ENCODE measurements at places on chromosomes 2 and 18.

GRCh38 chr2:105144152-105144940 lies 97.2 kb upstream of the GPR45 start:
- H3K4me3 ChIP-seq, result peak overlapping the region; percentile 45
- peaks cover 68% of the 10 kb centered on the region for H3K27me3 ChIP-seq
- H3K36me3 ChIP-seq, result no peaks in the 10 kb centered on the region
- no peak overlapping the region for H3K27ac ChIP-seq
- H3K4me1 ChIP-seq, result no peaks in the 10 kb centered on the region

DNA sequence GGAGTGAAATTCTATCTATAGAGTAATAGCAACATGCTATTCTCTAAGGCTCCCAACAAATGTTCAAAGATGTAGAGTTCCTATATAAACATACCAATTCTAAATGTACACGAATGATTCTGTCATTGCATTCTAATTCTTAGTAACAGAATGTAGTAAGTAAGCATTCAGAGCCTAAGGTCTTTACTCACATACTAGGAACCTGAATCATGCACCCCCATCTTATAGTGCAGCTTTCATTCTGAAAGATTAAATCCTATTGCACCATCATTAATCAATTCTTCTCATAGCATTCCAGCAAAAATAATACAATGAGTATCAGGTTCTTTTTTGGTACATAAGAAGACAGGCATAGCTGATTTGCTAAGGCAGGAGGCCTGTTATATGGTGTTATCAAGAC lies 230.0 kb downstream of the NCKAP5 start:
- H3K27ac ChIP-seq, result no peak overlapping the region
- no peaks in the 10 kb centered on the region for H3K4me1 ChIP-seq
- no peak for ATAC-seq
- H3K27me3 ChIP-seq, result no peaks in the 10 kb centered on the region
- no peaks in the 10 kb centered on the region for H3K36me3 ChIP-seq
- no peak overlapping the region for H3K4me3 ChIP-seq

GRCh38 chr2:29114946-29115609 lies at the start of gene CLIP4:
Gene CLIP4 (plus strand): TSS chr2:29115415. CDS start chr2:29121389, 5,974 bp downstream.
- H3K27ac ChIP-seq, result peak within 1 kb of the TSS; percentile 85
- H3K36me3 ChIP-seq, result no peaks in the 10 kb centered on the region
- H3K4me3 ChIP-seq, result peak within 1 kb of the TSS; percentile 90
- ATAC-seq, result peak; percentile 80
- H3K4me1 ChIP-seq, result peaks cover 46% of the 10 kb centered on the region

GRCh38 chr2:64879745-64880144 lies 109.5 kb upstream of the SLC1A4 start:
- no peak overlapping the region for H3K27ac ChIP-seq
- no peak overlapping the region for H3K4me3 ChIP-seq
- H3K4me1 ChIP-seq, result peaks cover 6% of the 10 kb centered on the region

GRCh38 chr2:223758131-223758840 lies 79.1 kb downstream of the AP1S3 start:
- H3K36me3 ChIP-seq, result no peaks in the 10 kb centered on the region
- H3K27me3 ChIP-seq, result no peaks in the 10 kb centered on the region
- H3K4me3 ChIP-seq, result no peak overlapping the region
- no peak overlapping the region for H3K27ac ChIP-seq
- no peak for ATAC-seq

DNA sequence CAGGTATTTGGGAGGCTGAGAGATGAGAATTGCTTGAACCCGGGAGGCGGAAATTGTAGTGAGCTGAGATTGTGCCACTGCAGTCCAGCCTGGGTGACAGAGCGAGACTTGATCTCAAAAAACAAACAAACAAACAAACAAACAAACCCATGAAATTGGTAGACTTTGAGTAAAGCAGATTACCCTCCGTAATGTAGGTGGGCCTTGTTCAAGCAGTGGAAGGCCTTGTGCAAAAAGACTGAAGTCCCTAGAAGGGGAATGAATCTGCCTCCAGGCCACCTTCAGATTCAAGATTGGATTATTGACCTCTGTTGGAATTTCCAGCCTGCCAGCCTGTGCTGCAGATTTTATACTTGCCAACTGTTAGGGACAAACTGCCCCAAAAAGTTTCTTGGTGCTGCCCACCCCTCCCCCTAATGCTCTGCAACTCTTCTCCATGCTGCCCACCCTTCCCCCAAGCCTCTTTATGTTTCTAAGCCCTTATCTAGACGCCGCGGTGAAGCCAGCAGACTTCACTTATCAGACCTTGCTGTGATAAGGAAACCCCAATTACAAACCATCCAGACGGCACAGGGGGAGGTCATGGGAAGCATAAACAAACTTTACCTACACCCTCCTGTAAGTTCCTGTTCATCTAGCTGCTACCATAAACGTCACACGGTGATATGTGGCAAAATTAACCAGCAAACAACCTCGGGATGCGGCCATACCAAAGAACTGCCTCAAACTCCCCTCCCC lies 17.0 kb downstream of the CYP27A1 start:
- H3K36me3 ChIP-seq, result no peaks in the 10 kb centered on the region
- H3K27ac ChIP-seq, result no peak overlapping the region
- no peaks in the 10 kb centered on the region for H3K4me1 ChIP-seq
- H3K27me3 ChIP-seq, result no peaks in the 10 kb centered on the region

- no peak overlapping the region for H3K4me3 ChIP-seq
- H3K27ac ChIP-seq, result peak overlapping the region; percentile 87
- no peaks in the 10 kb centered on the region for H3K27me3 ChIP-seq
- H3K36me3 ChIP-seq, result peaks cover 21% of the 10 kb centered on the region
These were observed 17.9 kb downstream of the HS1BP3 start for GRCh38 chr2:20633001-20633400.

DNA sequence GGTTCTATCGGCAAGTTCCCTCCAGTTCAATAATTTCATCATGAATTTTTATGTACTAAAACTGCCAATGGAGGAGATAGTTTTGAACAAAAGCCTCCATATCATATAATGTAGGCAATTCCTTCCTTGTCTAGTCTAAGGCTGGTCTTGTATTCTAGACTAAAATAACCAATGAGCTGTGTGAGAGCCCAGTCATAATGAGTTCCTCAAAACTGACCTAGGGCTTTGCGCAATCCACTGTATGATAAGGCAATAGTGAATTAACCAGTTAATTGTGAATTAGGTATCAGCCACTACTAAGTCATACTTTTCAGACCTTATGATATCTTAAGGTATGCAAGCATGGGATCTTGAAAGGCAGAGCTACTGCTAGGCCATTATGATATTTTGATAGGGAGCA lies 7.6 kb upstream of the UXS1 start:
- no peaks in the 10 kb centered on the region for H3K36me3 ChIP-seq
- no peaks in the 10 kb centered on the region for H3K4me1 ChIP-seq
- no peak overlapping the region for H3K27ac ChIP-seq
- H3K4me3 ChIP-seq, result no peak overlapping the region
- no peak for ATAC-seq
- H3K27me3 ChIP-seq, result no peaks in the 10 kb centered on the region

DNA sequence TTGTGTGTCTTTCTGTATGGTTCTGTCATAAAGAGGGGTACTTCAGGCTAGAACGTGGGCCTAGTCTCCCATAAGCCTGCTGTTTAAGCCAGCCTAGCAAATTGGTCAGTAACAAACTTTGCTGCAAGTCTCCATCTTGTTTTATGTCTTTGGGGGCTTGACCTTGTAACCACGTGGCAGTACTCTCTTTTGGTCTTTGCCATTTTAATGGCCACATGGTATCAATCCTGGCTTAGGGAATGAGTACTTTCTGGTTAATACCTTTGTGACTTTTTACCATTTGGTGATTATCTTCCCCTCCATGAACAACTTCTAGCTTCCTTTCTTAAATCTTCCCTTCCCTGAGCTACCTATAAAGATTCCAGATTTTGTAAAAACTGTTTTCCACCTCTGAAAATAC lies 148.3 kb downstream of the GCA start:
- no peak overlapping the region for H3K27ac ChIP-seq
- no peak for ATAC-seq
- H3K4me1 ChIP-seq, result no peaks in the 10 kb centered on the region
- no peak overlapping the region for H3K4me3 ChIP-seq
- H3K36me3 ChIP-seq, result no peaks in the 10 kb centered on the region

DNA sequence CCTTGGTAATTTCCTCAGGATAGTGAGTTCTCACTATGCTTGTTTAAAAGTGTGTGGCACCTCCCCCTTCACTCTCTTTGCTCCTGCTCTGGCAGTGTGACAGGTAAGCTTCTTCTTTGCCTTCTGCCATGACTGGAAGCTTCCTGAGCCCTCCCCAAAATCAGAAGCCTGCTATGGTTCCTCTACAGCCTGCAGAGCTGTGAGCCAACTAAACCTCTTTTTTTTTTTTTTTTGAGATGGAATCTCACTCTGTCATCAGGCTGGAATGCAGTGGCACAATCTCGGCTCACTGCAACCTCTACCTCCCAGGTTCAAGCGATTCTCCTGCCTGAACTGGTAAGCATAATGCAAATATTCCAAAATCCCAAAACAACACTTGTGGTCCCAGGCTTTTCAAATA lies 80.0 kb downstream of the SOWAHC start:
- no peaks in the 10 kb centered on the region for H3K36me3 ChIP-seq
- peak overlapping the region; percentile 92 for H3K27ac ChIP-seq
- no peaks in the 10 kb centered on the region for H3K27me3 ChIP-seq
- H3K4me1 ChIP-seq, result peaks cover 72% of the 10 kb centered on the region
- ATAC-seq, result no peak

DNA sequence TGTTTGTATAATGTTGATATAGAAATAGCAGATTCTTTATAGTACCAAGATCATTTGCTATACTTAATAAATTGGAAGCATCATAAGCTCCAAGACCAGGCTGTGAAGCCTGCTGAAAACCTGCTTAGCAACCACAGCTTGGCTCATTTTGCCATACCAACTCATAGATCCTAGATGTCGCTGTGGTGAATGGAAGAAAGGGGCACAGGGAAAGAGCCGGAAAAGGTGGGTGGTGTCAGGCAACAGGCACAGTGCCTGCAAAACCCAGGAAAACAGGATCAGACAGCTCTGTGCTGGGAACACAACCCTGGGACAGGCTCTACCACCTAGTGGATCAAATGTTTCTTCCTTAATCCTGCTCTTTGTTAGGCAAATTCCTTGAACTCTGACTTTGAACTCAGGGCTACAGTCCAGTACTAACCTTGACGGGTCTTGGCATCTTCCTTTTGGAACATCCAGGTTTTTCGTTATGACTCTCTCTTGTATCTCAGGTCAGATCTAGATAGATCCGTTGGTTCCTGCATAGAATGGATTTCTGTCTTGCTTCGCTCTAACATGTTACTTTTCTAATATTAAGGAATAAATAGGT lies 31.6 kb downstream of the TWSG1 start:
- peaks cover 29% of the 10 kb centered on the region for H3K36me3 ChIP-seq
- H3K4me3 ChIP-seq, result no peak overlapping the region
- H3K27me3 ChIP-seq, result no peaks in the 10 kb centered on the region
- H3K4me1 ChIP-seq, result no peaks in the 10 kb centered on the region

GRCh38 chr2:85790499-85791188 lies 36.9 kb downstream of the ATOH8 start:
- H3K4me3 ChIP-seq, result no peak overlapping the region
- H3K4me1 ChIP-seq, result peaks cover 20% of the 10 kb centered on the region
- no peak for ATAC-seq
- H3K27ac ChIP-seq, result no peak overlapping the region
- H3K36me3 ChIP-seq, result peaks cover 41% of the 10 kb centered on the region

- ATAC-seq, result no peak
- no peaks in the 10 kb centered on the region for H3K36me3 ChIP-seq
- H3K27ac ChIP-seq, result no peak overlapping the region
- H3K27me3 ChIP-seq, result no peaks in the 10 kb centered on the region
These were observed 437.0 kb downstream of the PTPRM start for GRCh38 chr18:8003878-8004675.

- peaks cover 60% of the 10 kb centered on the region for H3K4me1 ChIP-seq
- no peak overlapping the region for H3K4me3 ChIP-seq
- no peaks in the 10 kb centered on the region for H3K36me3 ChIP-seq
- H3K27ac ChIP-seq, result peak overlapping the region; percentile 64
- no peaks in the 10 kb centered on the region for H3K27me3 ChIP-seq
These were observed 8.4 kb downstream of the ITM2C start for GRCh38 chr2:230872968-230873660.

GRCh38 chr2:143954186-143954585 lies 565.7 kb downstream of the ZEB2 start:
- no peak for ATAC-seq
- H3K4me3 ChIP-seq, result no peak overlapping the region
- H3K27ac ChIP-seq, result no peak overlapping the region
- peaks cover 28% of the 10 kb centered on the region for H3K4me1 ChIP-seq

DNA sequence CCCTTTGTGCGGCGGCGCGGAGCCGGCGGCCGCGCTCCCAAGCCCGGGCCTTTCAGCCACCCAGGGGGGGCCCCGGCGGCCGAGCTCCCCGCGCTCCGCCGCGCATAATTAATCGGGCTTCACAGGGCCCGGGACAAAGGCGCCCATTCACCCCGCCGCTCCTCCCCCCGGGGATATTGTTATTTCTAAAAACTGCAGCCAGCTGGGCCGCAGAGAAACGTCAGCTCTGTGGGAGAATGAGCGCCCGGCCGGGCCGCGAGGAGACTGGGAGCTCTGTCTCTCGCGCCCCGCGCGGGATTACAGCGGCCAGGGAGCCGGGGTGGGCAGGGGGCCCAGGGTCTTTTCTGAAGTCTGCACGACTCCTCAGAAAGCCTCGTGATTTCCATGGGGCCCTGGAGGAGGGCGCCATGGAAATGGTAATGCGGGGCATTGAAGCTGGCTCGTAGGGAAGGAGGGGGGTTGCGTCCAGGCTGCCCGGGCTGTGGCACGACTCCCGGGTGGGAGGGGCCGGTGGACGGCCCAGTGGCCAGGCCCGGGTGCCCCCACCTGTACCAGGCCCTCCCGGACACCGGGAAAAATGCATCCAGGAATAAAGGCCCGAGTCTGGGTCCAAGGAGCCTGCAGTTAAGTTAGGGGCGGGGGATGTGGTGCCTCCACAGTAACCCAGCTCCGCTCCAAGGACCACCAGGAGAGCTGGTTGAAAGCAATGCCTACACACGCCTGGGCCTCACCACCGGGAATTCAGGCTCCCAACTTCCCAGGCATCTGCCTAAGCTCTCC lies 125.3 kb downstream of the ZFP36L2 start:
- no peaks in the 10 kb centered on the region for H3K36me3 ChIP-seq
- H3K27ac ChIP-seq, result peak overlapping the region; percentile 85
- peaks cover 65% of the 10 kb centered on the region for H3K4me1 ChIP-seq
- peak overlapping the region; percentile 62 for H3K4me3 ChIP-seq
- ATAC-seq, result peak; percentile 75

DNA sequence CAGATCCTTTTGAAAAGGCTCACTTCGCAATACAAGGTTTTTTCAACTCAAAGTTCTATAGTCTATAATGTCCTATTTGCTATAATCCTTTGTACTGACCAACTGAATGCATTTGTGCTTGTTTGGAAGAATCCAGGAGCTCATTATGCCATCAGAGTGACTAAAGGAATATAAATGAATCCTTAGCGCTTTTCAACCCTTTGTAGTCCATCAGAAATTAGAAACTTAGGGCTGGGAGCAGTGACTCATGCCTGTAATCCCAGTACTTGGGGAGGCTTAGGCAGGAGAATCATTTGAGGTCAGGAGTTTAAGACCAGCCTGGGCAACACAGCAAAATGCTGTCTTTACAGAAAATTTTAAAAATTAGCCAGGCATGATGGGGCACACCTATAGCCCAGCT lies 330.2 kb upstream of the CHAC2 start:
- H3K27me3 ChIP-seq, result no peaks in the 10 kb centered on the region
- no peaks in the 10 kb centered on the region for H3K36me3 ChIP-seq
- no peak overlapping the region for H3K4me3 ChIP-seq
- H3K4me1 ChIP-seq, result no peaks in the 10 kb centered on the region
- H3K27ac ChIP-seq, result no peak overlapping the region
- ATAC-seq, result no peak

Measured in gastroesophageal sphincter (tissue), 4 donors.